ENCODE measurements at places on chromosomes 6 and 20.

- no peak for DNase-seq
These were observed 91.2 kb downstream of the DLL1 start for GRCh38 chr6:170199716-170200115.

GRCh38 chr6:107493158-107494057 is 3.5 kb downstream of the SOBP start:
- no peak for DNase-seq

GRCh38 chr20:7822772-7823171 is 117.5 kb downstream of the HAO1 start:
- no peak for DNase-seq

GRCh38 chr6:39653612-39654011 is 71.6 kb downstream of the KIF6 start:
- DNase-seq = no peak

- DNase-seq = no peak
These were observed 29.1 kb upstream of the PHACTR3 start for GRCh38 chr20:59575216-59575615.

GRCh38 chr20:52379723-52380336 is 188.3 kb upstream of the ZFP64 start:
- DNase-seq = peak; percentile 37

- no peak for DNase-seq
These were observed 172.2 kb downstream of the PLCB1 start for GRCh38 chr20:8304124-8304816.

- no peak for DNase-seq
These were observed 35.8 kb upstream of the BHLHE23 start for GRCh38 chr20:63042448-63043071.

GRCh38 chr20:43781215-43781614 is 54.4 kb upstream of the GTSF1L start:
- DNase-seq = no peak

DNA sequence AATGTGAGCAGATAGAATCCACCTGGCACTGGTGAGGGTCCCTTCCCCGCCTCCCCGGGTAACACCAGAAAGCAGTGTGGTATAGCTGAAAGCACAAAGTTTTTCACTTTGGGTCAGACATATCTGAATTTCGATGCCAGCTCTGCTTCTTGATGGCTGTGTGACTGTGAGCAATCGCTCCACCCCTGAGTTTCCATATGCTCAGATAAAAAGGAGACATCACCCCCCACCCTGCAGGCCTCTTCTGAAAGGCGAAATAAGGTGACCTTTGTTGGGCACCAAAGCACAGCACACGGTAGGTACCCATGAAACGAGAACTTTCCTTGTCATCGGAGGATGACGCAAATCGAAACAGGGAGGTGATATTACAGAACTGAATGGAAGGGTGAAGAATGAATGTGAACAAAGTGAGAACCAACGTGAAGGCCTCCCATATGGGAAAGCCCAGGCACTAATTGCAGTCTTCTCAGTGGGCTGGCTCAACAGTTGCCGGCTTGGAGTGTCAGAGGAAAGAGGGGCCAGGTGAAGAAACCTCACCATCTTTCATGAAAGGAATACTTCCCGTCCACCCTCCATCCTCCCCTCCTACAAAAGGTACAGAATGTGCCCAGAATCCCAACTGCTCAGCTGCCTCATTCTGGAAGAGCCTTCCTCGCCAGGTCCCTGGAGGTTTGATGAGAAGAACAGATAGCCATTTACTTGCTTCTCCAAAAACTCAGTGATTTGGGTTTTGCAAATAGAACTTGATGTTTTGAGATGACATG is 61.8 kb downstream of the NFATC2 start:
- DNase-seq = peak; percentile 48

GRCh38 chr20:23596579-23597250 is 9.0 kb downstream of the CST9 start:
- DNase-seq = no peak

- no peak for DNase-seq
These were observed 2.2 kb downstream of the NOL4L start for GRCh38 chr20:32582659-32583580.

GRCh38 chr6:62446647-62447316 is 160.8 kb upstream of the KHDRBS2 start:
- no peak for DNase-seq

DNA sequence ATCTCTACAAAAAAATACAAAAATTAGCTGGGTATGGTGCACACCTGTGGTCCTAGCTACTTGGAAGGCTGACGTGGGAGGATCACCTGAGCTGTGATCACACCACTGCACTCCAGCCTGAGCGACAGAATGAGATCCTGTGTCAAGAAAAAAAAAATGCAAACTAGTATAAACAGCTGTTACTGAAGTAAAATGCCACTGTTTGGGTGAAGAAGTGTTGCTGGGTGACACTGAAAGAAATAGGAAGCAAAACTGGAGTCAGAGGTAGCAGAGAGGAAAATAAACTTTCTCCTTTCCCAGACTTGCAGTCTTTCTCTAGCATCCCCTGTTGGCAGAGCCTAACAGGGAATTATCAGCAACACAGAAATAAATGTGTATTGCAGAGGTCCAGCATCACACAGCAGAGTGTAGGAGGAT is 241.2 kb upstream of the PREP start:
- DNase-seq = no peak

GRCh38 chr6:166440106-166440505 is 57.4 kb upstream of the MPC1 start:
- DNase-seq = no peak

DNA sequence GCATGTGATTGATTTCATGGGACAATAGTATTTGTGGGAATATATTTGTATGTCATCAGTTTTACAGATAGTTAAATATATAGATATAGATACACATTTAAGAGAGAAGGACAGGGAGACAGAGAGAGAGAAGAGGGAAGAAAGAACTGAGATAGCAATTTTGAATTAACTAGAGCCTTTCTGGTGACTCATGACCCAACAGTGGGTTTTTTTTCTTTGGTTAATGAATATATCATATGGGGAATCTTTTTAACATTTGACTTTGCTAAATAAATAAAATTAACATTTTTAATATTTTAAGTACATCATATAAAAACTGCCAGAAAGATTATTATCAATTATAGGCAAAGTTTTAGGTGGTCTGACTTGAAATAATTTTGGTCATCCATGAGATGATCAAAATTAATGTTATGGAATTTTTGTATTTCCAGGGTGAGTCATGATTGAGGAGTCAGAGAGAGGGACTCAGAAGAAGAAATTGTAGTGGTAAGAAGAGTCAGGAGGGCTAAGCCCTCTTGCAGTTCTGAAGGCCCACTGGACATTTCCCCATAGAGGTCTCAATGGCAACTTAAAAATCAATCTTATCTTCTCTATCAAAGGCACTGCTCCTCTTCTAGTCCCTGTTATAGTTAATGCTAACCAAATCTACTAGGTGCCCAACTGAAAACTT is 508.1 kb upstream of the MAP3K7 start:
- no peak for DNase-seq

- no peak for DNase-seq
These were observed 5.2 kb upstream of the GOPC start for GRCh38 chr6:117607511-117607910.

- DNase-seq = no peak
These were observed 277.1 kb upstream of the QKI start for GRCh38 chr6:163137398-163137881.

GRCh38 chr6:129007701-129008373 is 124.9 kb downstream of the LAMA2 start:
- DNase-seq = no peak

GRCh38 chr6:118980063-118980462 is 45.1 kb upstream of the MCM9 start:
- no peak for DNase-seq

DNA sequence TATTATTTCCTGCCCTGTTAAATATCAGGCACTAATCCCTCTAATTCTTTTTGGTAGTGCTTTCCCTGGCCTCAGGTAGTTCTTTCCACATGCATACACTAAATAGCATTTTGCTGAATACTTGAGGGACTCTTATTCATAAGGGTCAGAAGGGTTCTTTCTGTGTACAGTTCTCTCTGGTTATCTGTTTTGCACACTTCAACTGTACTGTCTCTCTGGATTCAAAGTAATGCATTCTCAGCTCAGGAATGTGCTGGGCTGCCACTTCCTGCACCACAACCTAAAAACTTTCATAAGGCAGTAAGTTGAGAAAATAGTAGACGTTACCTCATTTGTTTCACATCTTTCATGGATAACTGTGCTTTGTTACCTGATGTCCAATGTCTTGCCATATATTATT is 32.1 kb downstream of the C6orf141 start:
- DNase-seq = no peak

GRCh38 chr6:91613481-91613880 is 1026.6 kb upstream of the MAP3K7 start:
- no peak for DNase-seq

DNA sequence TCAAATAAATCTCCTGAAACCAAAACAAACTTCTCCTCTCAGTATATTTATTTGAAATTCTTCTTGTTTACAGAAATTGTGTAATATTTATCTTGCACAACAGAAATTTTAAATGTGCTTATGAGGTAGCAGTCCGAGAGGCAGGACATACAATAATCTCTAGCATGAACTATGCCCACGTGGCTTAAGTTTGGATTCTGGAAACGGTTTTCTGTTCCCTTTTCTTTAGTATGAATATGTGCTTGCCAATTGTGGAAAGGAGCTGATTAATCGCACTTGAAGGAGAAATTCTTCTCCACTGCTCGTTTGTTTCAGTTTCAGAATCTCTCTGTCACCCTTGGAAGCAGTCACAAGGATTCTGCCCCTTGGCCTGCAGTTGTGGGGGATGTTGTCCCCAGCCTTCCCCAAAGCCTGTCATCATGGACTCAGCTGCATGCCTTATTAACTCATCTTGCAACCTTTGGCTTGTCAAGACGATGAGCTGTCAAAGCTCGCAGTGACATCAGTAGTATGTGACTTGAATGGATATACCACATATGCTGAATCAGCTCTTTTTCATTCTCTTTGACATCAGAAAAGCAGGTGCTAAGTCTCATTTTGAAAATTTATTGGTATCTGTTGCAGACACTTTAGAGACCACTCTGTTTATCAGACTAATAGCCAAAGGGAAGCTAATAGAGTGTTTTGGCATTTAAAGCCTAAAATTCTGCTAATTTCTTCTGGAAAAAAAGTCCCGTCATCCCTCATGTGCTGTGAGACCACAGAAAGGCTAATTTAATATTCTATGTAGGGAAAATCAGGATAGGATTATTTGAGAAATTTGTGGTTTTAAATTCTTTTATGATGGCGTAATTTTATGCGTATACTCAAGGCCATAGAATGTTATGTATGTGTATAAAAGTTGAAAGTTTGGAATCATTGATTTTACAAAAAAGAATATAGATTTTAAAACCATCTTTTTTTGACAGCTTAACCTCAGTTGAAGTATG is 186.8 kb downstream of the ARID1B start:
- DNase-seq = no peak

DNA sequence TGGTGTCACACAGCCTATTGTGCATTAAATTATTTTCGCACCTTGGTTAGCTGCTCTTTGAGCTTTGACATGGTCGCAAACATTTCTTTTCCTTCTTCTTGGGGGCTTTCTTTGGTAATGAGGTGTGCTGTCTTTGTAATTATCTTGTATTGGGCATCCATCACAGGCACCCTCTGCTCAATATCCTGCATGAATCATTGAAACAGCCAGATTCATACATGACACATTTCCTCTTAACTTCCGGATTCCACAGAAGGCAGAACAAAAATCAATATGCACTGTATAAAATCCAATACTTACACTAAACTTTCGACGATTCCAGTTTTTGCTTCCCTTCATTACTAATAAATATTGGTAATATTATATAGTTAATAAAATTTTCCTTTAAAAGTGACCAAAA is 175.6 kb downstream of the SYNE1 start:
- DNase-seq = no peak

DNA sequence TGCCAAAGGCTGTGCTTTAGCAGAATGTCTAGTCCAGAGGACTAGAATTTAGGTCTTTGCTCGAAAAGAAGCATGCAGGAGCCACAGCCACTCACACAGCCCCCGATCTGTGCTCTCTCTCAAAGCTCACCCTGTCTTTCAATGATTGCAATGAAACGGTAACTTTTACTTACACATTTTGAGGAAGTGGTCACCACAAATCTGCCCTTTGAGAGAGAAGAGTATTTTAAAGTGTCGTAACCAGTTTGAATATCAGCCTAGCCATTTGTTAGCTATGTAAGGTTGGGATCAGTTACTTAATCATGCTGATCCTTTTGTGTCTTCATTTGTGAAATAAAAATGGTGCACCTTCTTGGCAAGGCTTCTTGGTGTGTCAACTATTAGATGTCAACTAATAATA is 209.0 kb downstream of the TFAP2A start:
- DNase-seq = no peak

- DNase-seq = no peak
These were observed 438.1 kb downstream of the BCKDHB start for GRCh38 chr6:80544555-80544954.

GRCh38 chr6:91013511-91013910 is 426.6 kb upstream of the MAP3K7 start:
- no peak for DNase-seq
